ENCODE measurements at places on chromosomes 2 and 18.

- no peak for DNase-seq
Measured at GRCh38 chr2:233593201-233593600, 24.2 kb upstream of the UGT1A8 start.

- peak; percentile 1 for DNase-seq
Measured at GRCh38 chr18:77702686-77703085, 453.0 kb downstream of the GALR1 start.

GRCh38 chr2:199756211-199756610 lies 94.8 kb downstream of the FTCDNL1 start:
- no peak for DNase-seq

DNA sequence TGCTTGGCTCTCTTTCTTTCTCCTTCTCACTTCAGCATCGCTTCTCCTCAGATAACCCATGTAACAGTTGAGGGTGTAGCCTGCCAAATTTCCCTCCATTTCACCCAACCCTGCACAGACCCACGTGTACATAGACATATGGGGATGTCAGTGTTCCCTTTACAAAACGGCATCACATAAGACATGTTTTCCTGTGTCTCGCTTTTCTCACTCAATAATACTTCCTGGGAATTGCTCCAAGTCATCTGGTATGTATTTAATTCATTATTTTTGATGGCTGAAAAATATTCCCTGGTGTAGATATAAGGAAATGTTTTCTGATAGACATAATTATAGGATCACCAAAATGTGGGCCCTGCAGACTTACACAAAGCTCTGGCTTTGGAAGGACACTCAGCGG lies 176.8 kb downstream of the LOXHD1 start:
- DNase-seq, result no peak

GRCh38 chr2:7934476-7934875 lies 747.4 kb upstream of the ID2 start:
- DNase-seq, result no peak
